ENCODE measurements at places on chromosomes 3 and 15. TPM values are rescaled to one million over a fixed set of nuclear protein-coding genes. Genes with fewer than 3 reads are reported as not detected.
A peak's percentile ranks its signal among the peaks of the same experiment; 100 is the strongest.

GRCh38 chr15:52673312-52673711 lies 5.9 kb downstream of the ATOSA start:
- DNase-seq: no peak
- peaks cover 4% of the 10 kb centered on the region for H3K36me3 ChIP-seq
- H3K4me3 ChIP-seq: no peak overlapping the region
- H3K27me3 ChIP-seq: no peaks in the 10 kb centered on the region
- H3K4me1 ChIP-seq: peaks cover 11% of the 10 kb centered on the region

MITF gene
- 2.9 TPM for polyA plus RNA-seq

RYR3 gene
- 0.09 TPM for polyA plus RNA-seq

- no peak overlapping the region for H3K4me3 ChIP-seq
- H3K27ac ChIP-seq: no peak overlapping the region
- DNase-seq: no peak
- H3K27me3 ChIP-seq: peaks cover 1% of the 10 kb centered on the region
- no peaks in the 10 kb centered on the region for H3K36me3 ChIP-seq
These were observed 26.8 kb upstream of the LIMD1 start for GRCh38 chr3:45567730-45568172.

GRCh38 chr3:50165910-50166538 lies 10.9 kb downstream of the SEMA3F start:
- H3K27ac ChIP-seq: peak overlapping the region; percentile 10
- DNase-seq: no peak
- no peak overlapping the region for H3K4me3 ChIP-seq
- H3K36me3 ChIP-seq: peaks cover 29% of the 10 kb centered on the region

ALDH1L1 gene
- 0.35 TPM for polyA plus RNA-seq

- H3K27me3 ChIP-seq: no peaks in the 10 kb centered on the region
- no peaks in the 10 kb centered on the region for H3K36me3 ChIP-seq
These were observed 149.3 kb upstream of the ATP11B start for GRCh38 chr3:182644013-182644412.

- H3K4me1 ChIP-seq: no peaks in the 10 kb centered on the region
- no peaks in the 10 kb centered on the region for H3K36me3 ChIP-seq
- no peaks in the 10 kb centered on the region for H3K27me3 ChIP-seq
- no peak overlapping the region for H3K4me3 ChIP-seq
- no peak overlapping the region for H3K27ac ChIP-seq
- DNase-seq: no peak
These were observed 1029.8 kb downstream of the SI start for GRCh38 chr3:164048451-164048850.

RGMA gene
- 0.18 TPM for polyA plus RNA-seq

DNA sequence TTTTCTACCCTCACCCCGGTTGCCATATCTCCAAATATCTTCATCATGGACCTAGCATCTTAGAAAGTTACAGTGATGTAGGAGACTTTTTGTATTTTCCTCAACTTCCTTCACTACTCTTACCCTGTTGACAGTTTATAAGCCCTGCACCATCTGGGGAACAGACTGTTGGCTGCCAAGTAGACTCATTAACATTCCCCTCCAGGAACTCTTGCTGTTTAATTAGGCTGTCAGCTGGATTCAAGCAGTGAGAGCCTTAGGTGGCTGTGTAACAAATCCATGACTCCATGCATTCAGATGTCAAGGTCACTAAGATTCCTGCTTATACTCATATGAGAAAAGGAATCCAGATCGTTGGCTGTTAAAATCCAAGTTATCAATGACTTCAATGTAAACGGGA lies 198.3 kb downstream of the NAALADL2 start:
- H3K27me3 ChIP-seq: no peaks in the 10 kb centered on the region
- no peak for DNase-seq
- no peaks in the 10 kb centered on the region for H3K4me1 ChIP-seq
- H3K36me3 ChIP-seq: no peaks in the 10 kb centered on the region

DNA sequence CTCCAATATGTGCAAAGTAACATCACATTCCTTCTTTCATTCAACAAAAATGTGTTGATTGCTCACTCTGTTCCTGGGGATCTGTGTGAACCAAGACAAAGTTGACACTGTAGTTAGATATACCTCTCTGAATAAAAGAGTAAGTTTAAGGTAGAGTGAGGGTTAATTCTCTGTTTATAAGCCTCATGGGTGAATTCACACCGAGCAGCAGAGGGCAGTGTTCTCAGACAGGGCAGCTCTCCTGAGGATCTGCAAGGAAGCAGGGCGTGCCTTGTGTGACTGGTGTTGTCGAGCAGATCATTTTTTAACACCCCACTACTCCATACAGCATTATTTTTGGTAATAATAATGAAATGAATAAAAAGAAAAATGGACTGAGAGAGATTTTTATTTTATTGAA lies 34.4 kb downstream of the PAQR9 start:
- H3K4me1 ChIP-seq: peaks cover 11% of the 10 kb centered on the region
- H3K27ac ChIP-seq: no peak overlapping the region
- DNase-seq: no peak

FBXL2 gene
- polyA plus RNA-seq: 31.3 TPM

IL20RB gene
- 192 TPM for polyA plus RNA-seq

DNA sequence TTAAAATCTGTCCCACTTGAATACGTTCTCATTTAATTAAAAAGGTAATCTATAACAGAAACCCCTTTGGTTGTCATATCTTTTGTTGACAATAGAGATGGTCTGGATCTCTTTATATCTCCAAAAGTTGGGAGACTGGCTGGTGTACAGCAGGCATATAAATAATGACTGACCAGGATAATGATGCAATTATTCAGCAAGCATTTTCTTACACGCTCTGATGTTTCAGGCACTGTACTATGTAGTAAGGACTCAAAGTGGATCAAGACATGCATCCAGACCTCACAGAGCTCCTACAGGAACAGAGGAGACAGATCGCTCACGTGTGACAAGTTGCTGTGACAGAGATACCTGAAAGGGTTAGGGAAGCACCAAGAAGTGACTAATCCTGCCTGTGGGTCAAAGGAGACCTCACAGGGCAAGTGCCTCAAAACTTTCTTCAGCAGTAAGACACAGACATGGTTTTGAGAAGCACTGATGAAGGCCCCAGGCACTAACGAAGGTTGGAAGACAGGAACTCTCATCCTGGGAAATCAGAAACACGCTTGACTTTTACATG lies 25.7 kb downstream of the VPS39 start:
- peaks cover 19% of the 10 kb centered on the region for H3K36me3 ChIP-seq
- DNase-seq: no peak
- H3K27ac ChIP-seq: no peak overlapping the region
- no peaks in the 10 kb centered on the region for H3K27me3 ChIP-seq
- H3K4me3 ChIP-seq: no peak overlapping the region

GABRA5 gene
- not detected for polyA plus RNA-seq

- no peaks in the 10 kb centered on the region for H3K4me1 ChIP-seq
- no peak overlapping the region for H3K4me3 ChIP-seq
- H3K27me3 ChIP-seq: no peaks in the 10 kb centered on the region
- H3K36me3 ChIP-seq: no peaks in the 10 kb centered on the region
- no peak for DNase-seq
These were observed 37.8 kb upstream of the LSAMP start for GRCh38 chr3:116483135-116483534.

GRCh38 chr3:29609328-29609811 lies 328.5 kb downstream of the RBMS3 start:
- no peaks in the 10 kb centered on the region for H3K4me1 ChIP-seq
- no peaks in the 10 kb centered on the region for H3K27me3 ChIP-seq
- no peak overlapping the region for H3K27ac ChIP-seq
- no peak for DNase-seq
- H3K36me3 ChIP-seq: no peaks in the 10 kb centered on the region
- H3K4me3 ChIP-seq: no peak overlapping the region

EOMES gene
- polyA plus RNA-seq: 1.6 TPM

LTK gene
- polyA plus RNA-seq: not detected

- H3K27me3 ChIP-seq: no peaks in the 10 kb centered on the region
- H3K27ac ChIP-seq: no peak overlapping the region
- no peak for DNase-seq
- no peaks in the 10 kb centered on the region for H3K4me1 ChIP-seq
- no peaks in the 10 kb centered on the region for H3K36me3 ChIP-seq
- no peak overlapping the region for H3K4me3 ChIP-seq
These were observed 117.6 kb upstream of the TBL1XR1 start for GRCh38 chr3:177314897-177315296.

CLRN1 gene
- polyA plus RNA-seq: not detected

DNA sequence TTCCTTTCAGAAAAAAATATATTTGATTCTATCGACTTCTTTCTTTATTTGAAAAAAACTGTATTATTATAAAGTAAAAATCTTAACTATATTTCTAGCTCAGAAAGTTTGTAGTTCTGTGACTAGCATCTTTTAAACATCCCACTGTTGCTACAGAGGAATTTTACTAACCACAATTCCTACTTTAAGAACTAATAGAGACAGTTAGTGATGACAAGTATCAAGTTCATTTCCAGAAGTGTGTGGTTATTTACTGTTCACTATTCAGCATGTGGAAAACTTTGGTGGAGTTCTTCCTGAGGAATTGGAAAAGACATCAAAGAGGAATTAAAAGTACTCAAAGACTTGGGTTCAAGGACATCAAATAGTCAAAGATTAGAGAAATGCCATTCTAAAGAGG lies 524.1 kb upstream of the CBLB start:
- no peak overlapping the region for H3K27ac ChIP-seq
- H3K4me3 ChIP-seq: no peak overlapping the region
- H3K36me3 ChIP-seq: no peaks in the 10 kb centered on the region
- H3K27me3 ChIP-seq: no peaks in the 10 kb centered on the region
- H3K4me1 ChIP-seq: no peaks in the 10 kb centered on the region
- no peak for DNase-seq

ANKUB1 gene
- polyA plus RNA-seq: 0.77 TPM

RETNLB gene
- polyA plus RNA-seq: not detected

ACAN gene
- not detected for polyA plus RNA-seq

NR2F2 gene
- polyA plus RNA-seq: 27.2 TPM

- peaks cover 27% of the 10 kb centered on the region for H3K36me3 ChIP-seq
- H3K27me3 ChIP-seq: no peaks in the 10 kb centered on the region
- peak overlapping the region; percentile 98 for H3K27ac ChIP-seq
- H3K4me1 ChIP-seq: peaks cover 39% of the 10 kb centered on the region
These were observed 20.5 kb downstream of the ATRIP start for GRCh38 chr3:48467110-48467454.

DNA sequence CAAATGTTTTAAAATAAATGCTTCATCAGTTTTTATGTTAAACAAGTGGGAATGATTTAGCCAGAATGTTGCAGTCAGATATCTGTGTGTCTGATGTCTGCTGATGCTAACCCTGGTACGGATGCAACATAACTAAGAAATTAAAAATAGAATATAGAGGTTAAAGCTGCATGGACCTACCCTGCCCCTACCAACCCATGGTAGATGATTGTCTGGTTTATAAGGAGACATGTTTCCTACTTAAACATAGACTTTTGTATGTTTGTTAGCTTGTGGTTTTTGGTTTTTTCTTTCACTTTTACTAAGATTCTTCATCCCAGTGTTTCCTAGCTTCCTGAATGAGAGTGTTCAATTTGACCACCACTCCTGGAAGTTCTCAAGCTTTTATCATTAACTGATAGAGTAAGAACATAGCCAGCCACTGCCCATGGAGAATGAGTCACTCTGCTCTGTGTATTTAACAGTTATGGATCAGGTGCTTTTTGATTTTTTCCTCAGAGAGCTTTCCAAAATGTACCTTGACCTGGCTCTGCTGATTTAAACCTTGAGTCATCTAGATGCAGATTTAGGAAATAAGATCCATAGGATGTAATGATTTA lies 70.7 kb upstream of the VEPH1 start:
- DNase-seq: no peak
- H3K27ac ChIP-seq: no peak overlapping the region
- H3K36me3 ChIP-seq: no peaks in the 10 kb centered on the region

Measured in keratinocyte (primary cell).